ENCODE measurements at places on chromosomes 5 and 9.

DNA sequence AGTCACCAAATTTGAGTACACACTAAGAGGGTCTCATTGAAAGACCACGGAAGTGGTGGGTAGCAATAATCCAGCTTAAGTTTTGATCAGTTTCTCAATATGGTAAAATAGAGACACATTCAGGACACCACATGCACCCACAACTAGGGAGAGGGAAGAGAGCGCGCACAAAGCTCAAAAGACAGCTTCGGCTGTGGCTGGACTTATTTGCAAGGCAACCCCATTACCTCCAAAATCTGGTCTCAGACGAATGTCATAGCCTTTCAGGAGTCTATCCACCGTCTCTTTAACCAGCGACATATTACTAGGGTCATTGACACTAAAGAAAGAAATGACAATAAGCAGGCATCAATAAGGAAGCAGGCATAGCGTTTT lies 443 bp downstream of the GABRB2 start:
- DNase-seq = no peak

GRCh38 chr5:134051305-134051704 lies 46.5 kb upstream of the VDAC1 start:
- DNase-seq = no peak

- DNase-seq = no peak
Observed at GRCh38 chr5:102937894-102938293, 182.0 kb downstream of the GIN1 start.

GRCh38 chr9:104232781-104233341 lies 138.8 kb downstream of the SMC2 start:
- no peak for DNase-seq

DNA sequence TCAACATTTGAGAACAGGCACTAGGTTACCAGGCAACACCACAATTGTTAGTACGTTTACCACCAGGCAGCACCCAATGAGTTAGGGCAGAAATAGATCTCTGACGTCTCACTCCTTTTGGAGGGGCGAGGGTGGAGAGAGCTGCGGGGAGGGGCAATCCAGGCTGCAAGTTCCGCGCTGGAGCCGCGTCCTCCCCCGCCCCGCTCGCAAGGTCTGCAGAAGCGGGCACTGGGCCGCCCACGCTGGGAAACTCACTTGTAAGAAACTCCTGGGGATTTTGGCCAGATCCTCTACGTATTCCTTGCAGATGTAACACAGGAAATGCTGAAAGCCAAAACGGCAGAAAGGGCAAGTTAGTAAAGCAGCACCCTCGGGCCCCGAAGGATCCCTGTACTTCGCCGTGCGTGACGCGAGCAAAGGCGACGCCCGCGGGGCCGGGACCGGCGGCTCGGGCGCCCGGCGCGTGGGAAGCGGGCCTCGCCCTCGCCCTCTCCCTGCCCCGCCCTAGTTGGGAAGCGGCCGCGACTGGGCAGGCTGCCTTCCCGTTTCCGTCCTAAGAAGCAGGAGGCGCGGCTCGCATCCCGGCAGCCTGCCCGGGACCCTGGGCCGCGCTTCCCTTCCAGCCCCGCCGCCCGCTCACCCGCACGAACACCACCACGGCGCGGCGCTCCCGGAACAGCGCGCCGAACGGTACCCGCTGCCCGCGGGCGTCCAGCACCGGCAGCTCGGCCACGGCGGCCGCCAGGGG lies 493 bp downstream of the PRXL2C start:
- peak; percentile 74 for DNase-seq

- DNase-seq = no peak
Observed at GRCh38 chr9:130665431-130666392, 1.3 kb downstream of the PRDM12 start.

GRCh38 chr9:93295031-93295430 lies 111.1 kb downstream of the WNK2 start:
- DNase-seq = peak; percentile 25

GRCh38 chr9:114039484-114039883 lies 38.6 kb downstream of the AMBP start:
- no peak for DNase-seq

GRCh38 chr9:91416096-91416712 lies 7.4 kb downstream of the NFIL3 start:
- no peak for DNase-seq

- no peak for DNase-seq
Observed at GRCh38 chr5:168364750-168365550, 73.5 kb downstream of the WWC1 start.
